ENCODE measurements at places on chromosomes 16 and 17.

DNA sequence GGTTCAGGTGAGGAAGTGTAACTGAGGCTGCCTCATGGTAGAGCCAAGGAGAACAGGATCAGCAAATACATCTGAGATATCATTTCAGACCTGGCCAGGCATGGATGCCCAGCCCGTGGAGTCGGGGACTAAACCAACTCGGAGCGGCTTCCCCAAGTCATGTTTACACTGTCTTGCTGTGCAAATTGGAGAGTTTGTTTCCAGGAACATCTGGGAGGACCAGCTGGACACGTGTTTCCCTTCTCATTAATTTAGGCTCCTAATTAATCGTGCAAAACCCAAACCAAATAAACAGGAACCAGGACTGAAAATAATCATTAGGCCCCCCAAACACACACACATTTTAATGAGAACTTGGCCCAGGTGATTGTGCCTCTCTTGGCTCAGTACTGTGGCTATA is 70.9 kb upstream of the SALL1 start:
- DNase-seq, result no peak

DNA sequence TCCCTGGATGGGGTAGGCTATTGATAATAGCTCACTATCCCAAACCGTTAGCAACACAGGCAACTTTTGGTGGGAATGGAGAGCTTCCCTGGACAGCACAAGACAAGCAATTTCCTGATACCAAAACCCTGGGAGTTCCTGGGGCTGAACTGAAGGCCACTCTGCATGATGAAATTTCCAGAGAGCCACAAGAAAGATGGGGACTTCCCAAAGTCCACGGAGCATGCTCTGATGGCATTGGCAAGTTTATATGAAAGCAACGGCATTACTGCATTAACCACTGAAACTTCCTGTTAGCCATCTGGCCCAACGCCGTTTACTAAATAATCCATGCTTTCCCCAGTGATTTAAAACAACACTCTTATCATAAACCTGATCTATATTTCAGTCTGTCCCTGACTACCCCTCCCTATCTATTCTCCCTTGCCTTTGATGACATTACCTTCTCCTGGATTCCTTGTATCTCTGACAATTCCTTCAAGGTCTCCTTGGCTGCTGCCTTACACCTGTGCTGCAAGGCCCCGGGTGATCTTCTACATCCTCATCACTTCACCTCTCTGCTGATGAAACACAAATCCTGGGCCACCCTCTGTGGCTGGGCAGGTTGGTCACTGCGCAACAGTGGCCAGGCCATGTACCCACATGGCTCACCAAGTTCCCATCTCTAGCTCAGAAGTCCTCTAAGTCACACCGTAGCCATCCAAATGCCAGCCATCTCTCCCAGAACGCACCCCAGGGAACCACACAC is 108.5 kb upstream of the RCVRN start:
- DNase-seq, result no peak

GRCh38 chr17:29069526-29070041 is 26.6 kb downstream of the PIPOX start:
- peak; percentile 61 for DNase-seq

- peak; percentile 90 for DNase-seq
These were observed 6.2 kb downstream of the JPH3 start for GRCh38 chr16:87608400-87608985.

GRCh38 chr17:57918017-57918895 is 37.0 kb downstream of the CUEDC1 start:
- DNase-seq, result no peak

GRCh38 chr16:66240631-66241395 is 125.7 kb upstream of the CDH5 start:
- no peak for DNase-seq

- DNase-seq, result no peak
These were observed 37.1 kb downstream of the AMFR start for GRCh38 chr16:56388209-56388608.

DNA sequence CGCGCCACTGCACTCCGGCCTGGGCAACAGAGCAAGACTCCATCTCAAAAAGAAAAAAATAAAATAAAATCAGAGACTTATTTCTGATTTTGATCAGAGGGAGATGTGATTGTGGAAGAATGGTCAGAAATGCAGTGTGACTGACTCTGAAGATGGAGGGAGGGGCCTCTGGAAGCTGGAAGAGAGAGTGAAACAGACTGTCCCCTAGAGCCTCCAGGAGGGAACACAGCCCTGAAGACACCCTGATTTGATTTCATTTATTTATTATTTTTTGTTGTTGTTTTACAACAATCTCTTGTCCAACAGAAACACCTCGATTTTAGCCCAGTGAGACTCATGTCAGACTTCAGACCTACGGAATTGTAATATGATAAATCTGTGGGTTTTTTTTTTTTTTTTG is 26.1 kb downstream of the BCL7C start:
- DNase-seq, result no peak

- DNase-seq, result no peak
These were observed 376.3 kb downstream of the CNTNAP4 start for GRCh38 chr16:76653390-76654026.

GRCh38 chr17:58759522-58759921 is 3.9 kb downstream of the PPM1E start:
- no peak for DNase-seq

- no peak for DNase-seq
These were observed 30.4 kb upstream of the TAOK1 start for GRCh38 chr17:29359777-29360176.

DNA sequence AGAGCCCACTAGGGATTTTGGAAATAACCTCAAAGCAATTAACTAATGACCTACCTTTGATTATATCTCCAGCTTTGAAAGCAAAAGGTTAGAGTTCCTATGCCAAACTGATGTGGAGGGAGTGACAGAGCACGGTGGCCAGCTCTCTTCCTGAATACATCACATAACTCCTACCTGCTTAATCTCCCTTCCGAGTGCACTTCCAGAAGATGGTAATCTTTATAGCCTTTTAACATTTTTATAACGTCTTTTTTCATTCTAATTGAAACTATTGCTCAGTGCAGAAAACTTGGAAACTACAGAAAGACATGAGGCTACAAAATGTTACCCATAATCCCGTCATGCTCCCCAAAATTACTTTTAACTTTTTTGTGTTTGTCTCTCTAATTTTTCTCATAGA is 110.5 kb upstream of the COX10 start:
- no peak for DNase-seq

DNA sequence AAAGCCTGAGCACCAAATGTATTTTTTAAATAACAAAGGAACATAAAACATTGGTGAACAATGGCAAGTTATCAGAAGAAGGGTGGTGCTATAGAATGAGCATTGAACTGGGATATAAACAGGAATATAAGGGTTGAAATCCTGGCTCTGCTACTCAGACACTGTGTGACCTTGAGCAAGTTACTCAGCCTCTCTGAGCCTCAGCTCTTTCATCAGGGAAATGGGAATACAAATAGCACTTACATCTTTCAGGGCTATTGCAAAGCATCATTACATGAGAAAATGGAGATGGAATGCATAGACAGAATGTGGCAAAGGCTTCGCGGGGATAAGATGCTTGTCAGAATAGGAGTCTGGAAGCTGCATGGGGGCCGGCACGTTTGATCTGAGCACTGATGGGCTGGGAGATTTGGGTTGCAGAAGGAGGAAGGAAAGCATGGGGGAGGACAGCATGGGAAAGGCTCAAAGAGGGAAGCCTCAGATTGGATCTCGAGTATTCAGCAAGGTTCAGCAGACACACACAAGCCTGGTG is 4.8 kb upstream of the CDH5 start:
- DNase-seq, result no peak

DNA sequence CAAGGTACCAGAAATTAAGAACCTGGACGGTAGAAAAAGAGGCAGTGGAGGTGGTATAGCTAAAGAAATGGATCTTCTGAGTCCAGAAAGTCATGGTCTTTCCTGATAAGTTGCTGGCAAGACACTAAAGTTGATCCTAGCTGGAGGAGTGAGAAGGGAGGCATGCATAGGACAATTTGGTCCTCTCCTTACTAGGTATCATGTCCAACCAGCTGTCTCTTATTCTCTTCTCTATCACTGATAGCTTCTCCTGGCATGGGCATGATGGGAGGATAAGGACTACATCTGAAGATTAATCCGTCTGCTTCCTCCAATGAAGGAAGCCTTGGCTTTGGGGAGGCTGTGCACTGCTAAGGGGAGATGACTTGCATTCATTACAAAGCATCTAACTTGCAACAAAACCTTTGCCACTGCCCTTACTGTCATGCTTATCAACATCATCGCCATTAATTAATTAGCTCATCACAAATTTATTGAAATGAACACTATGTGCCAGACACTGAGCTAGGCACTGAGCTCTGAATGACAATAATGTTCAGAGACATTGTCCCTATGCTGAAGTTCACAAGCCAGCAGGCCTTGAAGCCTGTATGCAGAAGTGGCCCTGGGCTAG is 3.1 kb upstream of the FAM117A start:
- DNase-seq, result no peak

- peak; percentile 68 for DNase-seq
These were observed at the start of gene CX3CL1 for GRCh38 chr16:57372372-57373116. CX3CL1 (plus strand) TSS chr16:57372490; CDS start chr16:57372569, 79 bp downstream.

GRCh38 chr17:5364696-5365095 is 54.8 kb downstream of the NUP88 start:
- no peak for DNase-seq

DNA sequence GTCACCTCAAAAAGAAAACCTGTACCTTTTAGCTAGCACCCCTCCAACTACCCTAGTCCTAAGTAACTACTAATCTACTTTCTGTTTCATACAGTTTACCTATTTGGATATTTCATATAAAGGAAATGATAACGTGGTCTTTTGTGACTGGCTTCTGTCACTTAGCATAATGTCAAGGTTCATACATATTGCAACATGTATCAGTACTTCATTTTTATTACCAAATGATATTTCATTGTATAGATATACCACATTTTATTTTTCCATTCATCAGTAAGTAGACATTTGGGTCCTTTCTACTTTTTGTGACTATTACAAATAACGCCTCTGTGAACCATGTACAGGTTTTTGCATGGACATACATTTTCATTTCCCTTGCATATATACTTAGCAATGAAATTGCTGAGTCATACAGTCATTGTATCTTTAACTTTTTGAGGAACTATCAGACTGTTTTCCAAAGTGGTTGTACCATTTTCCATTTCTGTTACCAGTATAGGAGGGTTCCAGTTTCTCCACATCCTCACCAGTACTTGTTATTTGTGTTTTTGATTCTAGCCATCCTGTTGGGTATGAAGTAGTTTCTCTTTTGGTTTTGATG is 23.7 kb downstream of the MOSMO start:
- no peak for DNase-seq

DNA sequence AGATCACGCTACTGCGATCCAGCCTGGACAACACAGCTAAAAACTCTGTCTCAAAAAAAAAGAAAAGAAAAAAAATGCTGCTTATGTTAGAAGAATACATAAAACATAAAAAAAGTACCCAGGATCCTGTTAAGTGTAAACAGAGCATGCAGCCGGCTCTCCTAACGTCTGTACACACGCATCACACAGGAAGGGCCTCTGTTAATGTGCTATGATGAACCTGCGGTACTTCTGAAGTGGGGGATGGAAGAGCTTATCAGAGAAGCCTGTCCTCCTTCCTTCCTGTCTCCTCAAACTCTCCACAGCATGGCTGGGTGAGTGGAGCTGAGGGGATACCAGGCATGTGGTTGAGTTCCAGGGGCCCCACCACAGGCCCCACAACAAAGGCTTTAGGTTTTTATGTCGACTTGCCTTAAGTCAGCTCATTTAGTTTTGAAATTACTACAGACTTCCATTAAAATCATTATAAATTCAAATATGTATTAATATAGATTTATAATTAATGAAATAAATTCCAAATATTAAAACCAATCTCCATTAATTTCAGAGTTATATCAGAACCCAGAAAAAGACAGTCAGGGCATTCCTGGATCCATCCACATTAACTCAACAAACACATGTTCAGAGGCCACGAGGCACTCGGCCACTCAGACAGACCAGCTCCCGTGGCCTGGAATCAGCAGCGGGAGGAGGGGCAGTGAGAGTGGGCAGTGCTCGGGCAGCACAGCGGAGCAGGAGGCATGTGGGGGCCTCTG is 11.7 kb downstream of the CCDC57 start:
- no peak for DNase-seq
